ENCODE measurements at places on chromosomes 6 and 20.

GRCh38 chr6:37679539-37680476 is 17.9 kb downstream of the MDGA1 start:
- no peak for DNase-seq

- DNase-seq, result no peak
Observed at GRCh38 chr6:109050447-109051102, 44.1 kb downstream of the SESN1 start.

DNA sequence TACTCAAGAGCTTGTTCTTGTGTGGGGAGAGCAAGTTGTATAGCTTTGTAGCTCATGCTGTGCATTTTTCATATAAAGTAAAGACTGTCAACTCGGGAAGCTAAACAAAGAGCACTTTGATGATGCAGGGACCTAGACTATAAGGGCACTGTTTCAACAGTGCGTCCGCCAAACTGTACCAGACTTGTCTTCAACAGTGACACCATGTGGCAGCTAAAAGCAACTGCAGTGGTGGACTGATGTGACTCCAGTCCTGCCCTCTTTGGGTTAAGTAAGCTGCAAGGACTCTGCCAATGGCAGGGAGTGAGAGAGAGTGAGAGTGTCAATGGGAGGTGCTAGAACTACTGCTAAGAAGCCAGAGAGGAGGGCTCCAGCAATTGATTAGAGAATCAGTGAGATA is 48.1 kb upstream of the MC3R start:
- no peak for DNase-seq

DNA sequence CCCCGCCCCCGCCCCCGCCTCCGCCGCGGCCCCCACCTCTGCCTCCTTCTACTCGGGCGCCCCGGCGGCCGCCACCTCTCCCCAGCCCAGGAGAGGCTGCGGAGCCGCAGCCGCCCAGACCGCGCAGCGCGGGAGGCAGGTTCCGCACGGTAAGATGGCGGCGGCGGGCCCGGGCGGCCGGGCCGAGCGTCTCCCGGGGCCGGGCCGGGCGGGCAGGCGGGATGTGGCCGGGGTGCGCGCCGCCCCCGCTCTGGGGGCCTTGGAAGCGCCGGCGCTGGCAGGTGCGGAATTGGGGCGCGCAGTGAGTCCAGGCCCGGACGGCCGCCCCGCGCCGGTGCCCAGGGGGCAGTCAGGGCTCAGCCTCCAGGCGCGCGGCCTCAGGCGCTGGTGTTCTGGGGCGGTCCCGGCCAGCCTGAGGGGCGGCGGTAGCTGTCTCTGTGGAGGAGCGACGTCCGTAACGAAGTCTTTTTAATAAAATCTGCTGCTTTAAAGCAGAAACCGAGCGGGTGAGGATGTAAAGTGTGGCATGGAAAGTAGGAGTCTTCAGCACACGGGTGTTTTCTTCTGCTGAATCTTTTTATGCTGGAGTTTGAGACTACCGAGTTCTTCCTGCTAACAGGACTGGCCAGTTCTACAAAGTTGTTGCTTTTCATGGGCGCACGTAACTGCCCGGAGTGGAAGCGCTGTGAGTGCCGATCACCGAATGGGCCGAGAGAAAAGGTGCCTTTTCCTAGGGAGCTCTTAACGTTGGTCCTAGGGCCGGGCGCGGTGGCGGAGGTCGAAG is at the start of gene GID8:
TSS of gene GID8 (plus strand) at position 43 of the 784 bp plus-strand sequence. CDS start 3,356 bp downstream, outside the sequence.
- DNase-seq, result peak; percentile 59

DNA sequence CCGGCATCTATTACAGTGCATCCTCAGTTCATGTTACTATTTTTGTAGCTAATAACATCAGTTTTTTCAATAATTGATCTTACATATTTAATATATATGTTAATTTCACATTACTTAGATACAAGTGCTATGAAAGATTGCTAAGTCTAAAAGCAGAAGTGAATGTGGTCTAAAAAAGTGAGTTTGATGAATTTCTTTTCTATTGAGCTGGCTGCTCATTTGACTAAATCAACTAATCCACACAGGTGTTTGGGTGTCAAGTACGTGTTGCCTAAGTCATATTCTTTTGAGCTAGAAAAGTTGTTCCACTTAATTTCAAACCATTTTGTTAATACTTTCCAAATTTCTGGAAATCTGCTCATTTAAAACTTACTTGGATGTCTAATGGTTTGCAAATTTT is 46.6 kb upstream of the EZR start:
- DNase-seq, result no peak

DNA sequence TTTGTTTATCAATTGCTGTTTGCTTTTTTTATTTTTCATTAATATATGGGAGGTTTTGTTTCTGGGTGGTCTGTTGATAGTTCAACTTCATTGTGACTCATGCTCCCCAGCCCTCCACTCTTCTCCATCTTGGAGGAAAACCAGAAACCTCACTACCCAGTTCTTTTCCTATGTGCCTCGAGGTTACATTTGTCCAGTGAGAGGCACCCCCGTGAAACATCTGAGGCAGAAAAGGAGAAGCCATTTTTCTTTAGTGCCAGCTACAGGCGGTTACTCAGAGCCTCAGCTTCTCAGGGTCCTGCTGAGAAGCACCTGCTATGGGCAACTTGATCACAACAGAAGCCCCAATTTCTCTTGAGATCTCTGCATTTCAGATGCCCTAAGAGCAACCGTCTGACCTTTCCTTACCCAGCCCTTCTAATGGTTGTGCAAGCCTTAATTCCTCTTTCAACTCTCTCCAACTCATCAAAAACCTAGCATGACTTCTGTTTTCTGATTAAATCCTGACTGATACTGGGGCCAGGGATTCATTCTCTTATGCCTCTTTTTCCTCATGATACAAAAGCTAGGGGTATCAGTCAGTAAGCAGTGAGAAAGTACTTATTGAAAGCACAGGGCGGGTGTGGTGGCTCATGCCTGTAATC is 144.6 kb downstream of the ELOVL4 start:
- no peak for DNase-seq

GRCh38 chr6:41306187-41306854 is 19.8 kb upstream of the TREM1 start:
- peak; percentile 58 for DNase-seq

GRCh38 chr6:4059115-4059777 is 19.7 kb downstream of the FAM217A start:
- no peak for DNase-seq

- DNase-seq, result no peak
Observed at GRCh38 chr20:60840971-60841370, 411.1 kb upstream of the CDH4 start.

- DNase-seq, result peak; percentile 16
Observed at GRCh38 chr6:27865850-27866356, 46.3 kb downstream of the OR2B2 start.

- DNase-seq, result no peak
Observed at GRCh38 chr6:122494665-122495272, 23.2 kb upstream of the SERINC1 start.

- DNase-seq, result no peak
Observed at GRCh38 chr6:158043586-158044524, 62.2 kb downstream of the SYNJ2 start.

- DNase-seq, result no peak
Observed at GRCh38 chr6:137806914-137807682, 60.0 kb upstream of the TNFAIP3 start.

DNA sequence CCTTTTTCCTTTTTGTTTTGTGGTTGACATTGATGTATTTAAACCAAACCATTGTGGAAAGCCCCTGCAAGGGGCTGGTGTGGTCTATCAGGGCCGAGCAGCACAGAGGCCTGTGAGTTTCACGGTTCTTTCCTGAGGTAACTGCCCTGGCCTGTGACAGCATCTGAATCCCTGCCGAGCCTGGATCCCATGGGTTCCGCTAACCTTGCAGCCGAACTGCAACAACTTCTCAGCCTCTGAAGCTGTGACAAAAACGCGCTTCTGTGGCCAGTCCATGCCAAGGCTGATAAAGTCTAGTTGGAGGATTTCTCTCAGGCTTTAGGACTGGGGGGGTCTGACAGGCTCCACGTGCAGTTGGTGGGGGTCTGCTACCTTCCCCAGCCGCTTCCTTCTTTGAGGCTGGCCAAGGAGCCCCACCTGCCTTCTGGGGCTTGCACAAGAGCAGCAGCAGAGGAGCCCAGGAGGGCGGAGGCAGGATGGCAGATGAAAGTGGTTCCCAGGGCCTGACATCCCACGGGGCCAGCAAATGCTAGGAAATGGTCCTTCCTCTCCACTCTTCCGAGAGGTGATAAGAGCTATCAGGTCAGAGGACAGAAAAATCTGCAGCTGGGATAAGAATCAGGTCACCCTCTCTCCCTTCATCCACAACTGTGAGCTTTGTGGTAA is 150.9 kb downstream of the PREX1 start:
- no peak for DNase-seq

GRCh38 chr6:113672491-113673149 is 184.5 kb upstream of the MARCKS start:
- DNase-seq, result no peak

DNA sequence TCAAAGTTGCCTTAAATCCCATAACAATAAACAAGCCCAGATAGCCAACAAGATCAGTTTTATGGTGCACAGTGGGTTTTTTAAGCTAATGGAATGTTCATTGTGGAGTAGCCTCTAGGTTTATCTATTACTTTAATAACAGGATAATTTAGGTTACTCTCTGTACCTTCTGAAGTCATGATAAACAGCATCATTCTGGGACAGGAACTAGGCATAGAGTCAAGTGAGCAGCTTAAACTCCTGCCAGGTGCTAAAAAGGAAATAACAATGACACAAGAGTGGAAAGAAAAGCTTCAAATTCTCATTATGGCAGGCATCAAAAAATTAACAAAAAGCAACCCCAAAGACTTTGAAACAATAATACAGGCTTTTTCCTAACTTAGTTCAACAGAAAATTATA is 228.8 kb downstream of the HACE1 start:
- DNase-seq, result no peak

DNA sequence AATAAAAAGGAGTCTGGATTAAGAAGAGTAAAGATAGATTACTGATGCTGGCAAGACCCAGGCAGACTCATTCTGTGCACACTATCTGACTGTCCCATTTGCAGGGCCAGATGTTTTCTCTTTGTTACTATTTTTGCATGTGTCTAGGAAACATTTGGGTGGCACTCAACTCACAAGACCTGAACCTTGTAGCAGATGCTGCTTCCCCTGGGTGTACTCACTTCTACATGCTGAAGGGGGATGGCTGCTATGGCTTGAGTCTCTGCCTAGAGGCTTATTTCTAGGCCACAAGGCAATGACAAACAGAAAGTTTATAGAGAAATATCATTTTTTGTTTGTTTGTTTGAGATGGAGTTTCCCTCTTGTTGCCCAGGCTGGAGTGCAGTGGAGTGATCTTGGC is 351.4 kb downstream of the FOXA2 start:
- DNase-seq, result no peak

DNA sequence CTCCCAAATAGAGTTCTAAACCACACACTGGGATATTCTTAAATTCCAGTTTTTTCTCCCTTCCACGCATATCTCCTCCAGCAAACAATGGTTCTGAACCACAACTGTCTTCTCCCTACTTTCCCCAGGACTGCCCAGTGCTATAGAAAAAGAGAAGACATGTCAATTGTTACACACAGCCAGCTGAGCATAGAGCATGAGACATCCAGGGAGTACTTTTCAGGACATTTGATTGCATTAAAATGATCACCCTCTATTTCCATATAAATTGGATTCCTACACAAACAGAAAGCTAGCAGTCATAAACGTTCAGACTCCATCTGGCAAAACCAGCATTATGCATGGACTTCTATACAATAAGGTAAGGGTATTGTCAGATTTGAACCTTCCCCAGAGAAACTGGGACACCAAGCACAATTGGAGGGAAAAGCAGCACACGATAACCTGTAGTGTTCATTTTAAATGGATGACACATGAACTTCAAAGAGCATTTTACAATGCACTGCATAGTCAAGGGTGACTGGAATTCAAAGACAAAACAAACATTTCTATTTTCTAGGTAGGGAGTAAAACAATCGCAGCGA is 93.1 kb upstream of the HEY2 start:
- no peak for DNase-seq

DNA sequence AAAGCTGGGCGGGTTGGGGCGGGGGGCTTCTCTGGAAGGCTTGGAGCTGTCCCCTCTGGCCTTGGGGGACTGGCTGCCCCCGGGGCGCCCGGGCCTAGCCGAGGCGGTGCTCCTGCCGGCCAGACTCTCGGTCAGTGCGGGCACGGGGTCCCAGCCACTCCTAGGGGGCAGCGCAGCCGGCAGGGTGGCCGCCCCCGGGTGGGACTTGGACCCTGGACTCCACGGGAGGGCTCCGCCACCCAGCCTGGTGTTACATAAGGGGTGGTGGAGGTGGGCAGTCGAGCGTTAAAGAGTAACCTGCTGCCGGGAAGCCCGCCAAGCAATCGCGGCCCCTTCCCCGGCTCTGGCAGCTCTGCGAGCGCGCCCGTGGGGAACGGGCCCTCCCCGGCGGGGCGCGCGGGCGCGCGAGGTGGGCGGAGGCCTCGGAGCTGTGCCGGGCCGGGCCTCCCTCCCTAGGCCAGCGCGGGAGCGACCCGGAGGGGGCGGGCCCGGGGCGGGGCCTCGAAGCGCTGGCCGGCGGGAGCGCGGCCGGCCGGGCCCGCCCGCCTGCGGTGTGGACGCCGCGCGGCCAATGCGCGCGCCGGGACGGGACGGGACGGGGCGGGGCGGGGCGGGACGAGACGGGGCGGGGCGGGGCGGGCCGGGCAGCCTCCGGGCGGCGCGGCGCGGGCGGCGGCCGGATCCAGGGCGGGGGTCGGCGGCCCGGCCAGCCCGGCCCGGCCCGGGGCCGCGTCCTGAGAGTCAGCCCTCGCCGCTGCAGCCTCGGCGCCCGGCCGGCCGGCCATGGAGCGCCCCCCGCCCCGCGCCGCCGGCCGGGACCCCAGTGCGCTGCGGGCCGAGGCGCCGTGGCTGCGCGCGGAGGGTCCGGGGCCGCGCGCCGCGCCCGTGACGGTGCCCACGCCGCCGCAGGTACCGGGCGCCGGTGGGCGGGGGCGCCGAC is at the start of gene SLC2A4RG:
TSS of gene SLC2A4RG (plus strand) at position 647 of the 940 bp plus-strand sequence. CDS start at position 784, 137 bp downstream.
- DNase-seq, result peak; percentile 75

GRCh38 chr20:3749689-3750531 is 17.4 kb downstream of the HSPA12B start:
- peak; percentile 80 for DNase-seq

GRCh38 chr6:159535656-159536350 is 157.2 kb downstream of the SOD2 start:
- no peak for DNase-seq

GRCh38 chr6:144718431-144718830 is 433.3 kb downstream of the UTRN start:
- no peak for DNase-seq

- peak; percentile 95 for DNase-seq
Observed at GRCh38 chr6:31158140-31158862, at the start of gene TCF19. TSS of gene TCF19 (plus strand) at chr6:31158589. CDS start at chr6:31159470, 881 bp downstream.

DNA sequence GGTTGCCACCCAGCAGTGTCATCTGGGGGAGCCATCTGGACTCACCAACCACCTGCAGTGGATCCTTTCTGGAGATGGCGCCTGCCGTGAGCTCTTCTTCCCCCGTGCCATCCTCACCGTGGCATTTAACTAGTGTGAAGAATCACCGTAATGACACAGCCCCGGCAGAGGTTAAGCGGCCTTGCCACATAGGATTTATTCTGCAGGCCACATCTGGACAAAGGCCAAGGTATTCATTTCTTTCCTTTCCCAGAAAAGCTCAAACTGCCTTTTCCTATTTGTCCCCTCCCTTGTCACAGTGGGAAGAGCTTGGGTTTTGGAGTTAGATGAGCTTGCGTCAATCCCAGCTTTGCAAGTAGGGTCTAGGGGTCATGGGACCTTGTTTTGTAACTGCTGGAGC is 88.4 kb downstream of the PXDC1 start:
- no peak for DNase-seq

- no peak for DNase-seq
Observed at GRCh38 chr6:98433325-98434056, 400.9 kb upstream of the POU3F2 start.

GRCh38 chr20:52922436-52922835 is 49.7 kb upstream of the TSHZ2 start:
- DNase-seq, result no peak
